ENCODE measurements at places on chromosomes 7 and 10. TPM values are rescaled to one million over a fixed set of nuclear protein-coding genes. Genes with fewer than 3 reads are reported as not detected.

- DNase-seq, result no peak
- no peak overlapping the region for H3K4me3 ChIP-seq
- no peaks in the 10 kb centered on the region for H3K4me1 ChIP-seq
- no peaks in the 10 kb centered on the region for H3K36me3 ChIP-seq
- H3K27me3 ChIP-seq, result no peaks in the 10 kb centered on the region
Observed at GRCh38 chr10:97822261-97822687, 27.4 kb upstream of the GOLGA7B start.

DNA sequence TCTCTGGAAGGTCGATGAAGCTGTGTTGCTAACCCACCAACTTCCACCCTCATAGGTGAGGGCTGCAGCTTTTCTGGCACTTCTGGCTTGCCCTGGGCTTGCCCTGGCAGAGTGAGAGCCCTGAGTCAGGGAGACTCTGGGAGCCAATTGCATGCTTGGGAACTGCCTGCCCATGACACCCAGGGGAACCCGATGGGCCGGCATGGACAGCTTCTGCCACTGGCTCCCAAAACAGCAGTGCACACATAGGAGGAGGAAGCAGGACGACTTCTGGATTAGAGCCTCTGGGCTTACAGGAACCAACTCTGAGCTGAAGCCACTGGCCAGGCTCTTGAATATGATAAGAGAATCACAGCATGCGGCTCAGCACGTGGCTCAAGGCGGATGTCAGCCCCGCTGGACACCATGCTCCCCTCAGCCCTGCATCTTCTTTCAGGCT lies 135.2 kb upstream of the UNC5B start:
- H3K4me1 ChIP-seq, result no peaks in the 10 kb centered on the region
- H3K36me3 ChIP-seq, result no peaks in the 10 kb centered on the region
- H3K27ac ChIP-seq, result no peak overlapping the region
- no peaks in the 10 kb centered on the region for H3K27me3 ChIP-seq
- DNase-seq, result no peak

- no peaks in the 10 kb centered on the region for H3K27me3 ChIP-seq
- DNase-seq, result no peak
- no peak overlapping the region for H3K27ac ChIP-seq
- no peak overlapping the region for H3K4me3 ChIP-seq
- H3K4me1 ChIP-seq, result peaks cover 9% of the 10 kb centered on the region
Observed at GRCh38 chr10:30724296-30724695, 94.7 kb upstream of the LYZL2 start.

Gene NEBL
- not detected for total RNA-seq

- H3K4me1 ChIP-seq, result no peaks in the 10 kb centered on the region
- H3K27me3 ChIP-seq, result peaks cover 3% of the 10 kb centered on the region
- no peak overlapping the region for H3K4me3 ChIP-seq
- no peak for DNase-seq
Observed at GRCh38 chr10:97960269-97961056, 70.0 kb downstream of the CRTAC1 start.

Gene FBXO24
- 0.88 TPM for total RNA-seq

DNA sequence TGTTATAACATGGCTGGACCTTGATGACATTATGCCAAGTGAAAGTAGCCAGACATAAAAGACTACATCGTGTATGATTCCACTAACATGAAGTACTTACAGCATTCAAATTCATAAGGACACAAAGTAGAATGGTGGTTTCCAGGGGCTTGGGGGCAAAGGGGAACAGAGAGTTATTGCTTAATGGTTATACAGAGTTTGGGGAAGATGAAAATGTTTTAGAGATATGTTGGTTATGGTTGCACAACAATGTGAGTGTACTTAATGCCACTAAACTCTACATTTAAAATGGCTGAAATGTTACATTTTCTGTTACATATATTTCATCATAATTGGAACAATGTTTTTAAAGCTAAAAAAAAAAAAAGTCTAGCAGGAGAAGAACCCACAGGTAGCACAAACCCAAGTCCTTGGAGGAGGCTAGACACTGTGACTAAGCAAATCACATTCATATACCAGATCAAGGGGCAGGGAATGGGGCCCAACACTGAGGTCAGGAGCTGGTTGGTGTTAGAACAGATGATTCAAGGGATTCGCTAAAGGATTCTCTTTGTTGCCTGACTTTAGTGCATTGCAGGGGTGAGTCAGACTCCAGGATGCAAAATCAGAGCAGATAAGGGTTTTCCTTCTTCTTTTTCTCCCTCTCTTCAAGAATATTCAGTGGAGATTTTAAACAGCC lies 25.1 kb upstream of the AOAH start:
- no peaks in the 10 kb centered on the region for H3K36me3 ChIP-seq
- no peak for DNase-seq
- peaks cover 20% of the 10 kb centered on the region for H3K4me1 ChIP-seq
- H3K4me3 ChIP-seq, result no peak overlapping the region
- no peaks in the 10 kb centered on the region for H3K27me3 ChIP-seq
- H3K27ac ChIP-seq, result no peak overlapping the region

GRCh38 chr7:50684713-50685075 lies 98.0 kb downstream of the GRB10 start:
- DNase-seq, result no peak
- no peaks in the 10 kb centered on the region for H3K27me3 ChIP-seq
- H3K36me3 ChIP-seq, result no peaks in the 10 kb centered on the region
- no peaks in the 10 kb centered on the region for H3K4me1 ChIP-seq

- no peak for DNase-seq
- no peak overlapping the region for H3K4me3 ChIP-seq
- no peaks in the 10 kb centered on the region for H3K27me3 ChIP-seq
- H3K36me3 ChIP-seq, result no peaks in the 10 kb centered on the region
- no peak overlapping the region for H3K27ac ChIP-seq
Observed at GRCh38 chr7:4249241-4249640, 432.9 kb upstream of the FOXK1 start.

DNA sequence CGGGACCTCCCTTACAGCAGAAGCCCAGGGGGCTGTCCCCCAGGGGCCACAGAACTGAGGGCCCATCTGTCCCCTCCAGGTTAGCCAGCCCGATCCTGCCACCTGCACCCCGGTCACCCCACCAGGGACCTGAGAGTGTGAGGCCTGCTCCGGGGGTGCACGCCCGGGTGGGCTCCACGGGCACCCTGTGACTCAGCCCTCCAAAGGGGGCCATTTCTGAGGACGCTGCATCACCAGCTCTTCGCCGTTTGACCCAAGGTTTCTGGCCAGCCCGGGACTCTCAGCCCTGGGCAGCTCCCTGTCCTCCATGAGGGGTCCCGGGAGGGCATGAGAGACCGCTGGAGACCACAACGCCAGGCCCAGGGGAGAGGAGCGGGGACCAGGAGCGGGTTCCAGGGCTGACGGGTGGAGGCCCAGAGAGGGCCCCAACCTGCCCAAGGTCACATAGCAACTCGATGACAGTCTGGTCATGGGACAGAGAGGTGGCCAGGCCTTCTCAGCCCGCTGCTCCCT lies 79.3 kb downstream of the ELFN1 start:
- H3K4me3 ChIP-seq, result no peak overlapping the region
- peaks cover 21% of the 10 kb centered on the region for H3K4me1 ChIP-seq
- DNase-seq, result no peak
- no peak overlapping the region for H3K27ac ChIP-seq
- H3K36me3 ChIP-seq, result no peaks in the 10 kb centered on the region
- H3K27me3 ChIP-seq, result no peaks in the 10 kb centered on the region

Gene NUDT13
- total RNA-seq, result 1.3 TPM

DNA sequence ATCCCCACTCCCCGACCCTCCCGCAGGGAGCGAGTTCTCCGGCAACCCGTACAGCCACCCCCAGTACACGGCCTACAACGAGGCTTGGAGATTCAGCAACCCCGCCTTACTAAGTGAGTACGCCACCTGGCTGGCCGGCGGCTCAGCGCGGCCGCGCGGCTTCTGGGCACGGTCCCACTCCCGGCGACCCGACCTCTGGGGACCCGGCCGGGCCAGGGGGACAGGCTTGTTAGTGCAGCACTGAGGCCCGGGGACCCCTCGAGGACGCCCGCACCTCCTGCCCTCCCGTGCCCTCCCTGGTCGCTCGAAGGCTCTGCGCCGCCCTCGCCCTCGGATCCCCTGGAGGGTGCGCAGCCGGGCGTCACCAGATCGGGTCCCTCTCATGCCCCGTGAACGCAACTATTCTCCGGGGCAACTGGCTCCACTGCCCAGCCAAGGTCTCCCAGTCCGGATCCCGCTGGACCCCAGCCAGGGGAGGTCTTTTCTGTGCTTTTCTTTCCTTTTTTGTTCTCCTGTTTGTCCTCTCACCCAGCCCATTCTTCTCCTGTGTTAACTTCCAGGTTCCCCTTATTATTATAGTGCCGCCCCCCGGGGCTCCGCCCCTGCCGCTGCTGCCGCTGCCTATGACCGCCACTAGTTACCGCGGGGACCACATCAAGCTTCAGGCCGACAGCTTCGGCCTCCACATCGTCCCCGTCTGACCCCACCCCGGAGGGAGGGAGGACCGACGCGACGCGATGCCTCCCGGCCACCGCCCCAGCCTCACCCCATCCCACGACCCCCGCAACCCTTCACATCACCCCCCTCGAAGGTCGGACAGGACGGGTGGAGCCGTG lies 81.8 kb downstream of the PAX2 start:
- no peak overlapping the region for H3K27ac ChIP-seq
- peaks cover 47% of the 10 kb centered on the region for H3K27me3 ChIP-seq
- H3K36me3 ChIP-seq, result no peaks in the 10 kb centered on the region
- H3K4me3 ChIP-seq, result peak overlapping the region; percentile 26

DNA sequence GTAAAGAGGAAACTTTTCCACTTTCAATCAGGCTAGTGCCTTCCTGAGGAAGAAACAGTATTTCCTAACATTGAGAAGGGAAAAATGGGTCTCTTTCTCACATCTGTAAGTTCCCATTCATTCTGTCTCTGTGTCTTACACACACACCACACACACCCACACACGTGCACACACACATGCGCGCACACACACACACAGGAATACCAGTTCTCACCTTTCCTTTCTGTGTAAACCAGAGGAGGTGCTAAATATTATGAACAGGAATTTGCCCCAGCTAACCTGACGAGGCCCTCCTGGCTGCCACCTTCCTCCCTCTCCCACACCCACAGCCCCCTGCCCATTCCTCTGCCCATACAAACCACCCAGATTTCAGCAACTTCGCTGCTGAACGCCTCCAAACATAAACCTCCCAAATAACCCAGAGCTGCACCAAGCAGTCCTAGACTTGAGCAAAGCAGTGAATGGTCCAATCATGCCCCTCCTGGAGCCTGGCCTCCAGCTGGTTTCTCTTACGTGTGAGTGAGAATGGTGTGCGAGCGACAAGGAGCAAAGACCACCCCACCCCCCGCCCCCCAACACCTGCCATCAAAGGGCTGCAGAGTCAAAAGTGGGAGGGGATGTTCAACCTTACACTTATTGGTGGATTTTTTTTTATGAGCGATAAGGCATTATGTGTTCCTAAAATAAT lies 190.5 kb downstream of the HECW1 start:
- no peak overlapping the region for H3K27ac ChIP-seq
- no peaks in the 10 kb centered on the region for H3K36me3 ChIP-seq
- H3K27me3 ChIP-seq, result no peaks in the 10 kb centered on the region
- H3K4me1 ChIP-seq, result no peaks in the 10 kb centered on the region

Gene CXCL12
- not detected for total RNA-seq

Gene MACC1
- 0.45 TPM for total RNA-seq

DNA sequence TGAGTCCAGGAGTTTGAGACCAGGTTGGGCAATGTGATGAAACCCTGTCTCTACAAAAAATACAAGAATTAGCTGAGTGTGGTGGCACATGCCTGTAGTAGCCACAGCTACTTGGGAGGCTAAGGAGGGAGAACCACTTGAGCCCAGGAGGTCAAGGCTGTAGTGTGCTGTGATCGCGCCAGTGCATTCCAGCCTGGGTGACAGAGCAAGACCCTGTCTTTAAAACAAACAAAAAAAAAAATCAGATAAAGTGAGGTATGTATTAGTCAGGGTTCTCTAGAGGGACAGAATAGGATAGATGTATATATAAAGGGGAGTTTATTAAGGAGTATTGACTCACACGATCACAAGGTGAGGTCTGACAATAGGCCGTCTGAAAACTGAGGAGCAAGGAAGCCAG lies 101.5 kb upstream of the GPR26 start:
- no peak overlapping the region for H3K27ac ChIP-seq
- no peak overlapping the region for H3K4me3 ChIP-seq
- H3K27me3 ChIP-seq, result no peaks in the 10 kb centered on the region
- H3K36me3 ChIP-seq, result no peaks in the 10 kb centered on the region
- DNase-seq, result no peak
- no peaks in the 10 kb centered on the region for H3K4me1 ChIP-seq

Gene PDCD4
- 241 TPM for total RNA-seq

Gene GIMAP5
- 64.1 TPM for total RNA-seq

- H3K4me3 ChIP-seq, result no peak overlapping the region
- H3K4me1 ChIP-seq, result no peaks in the 10 kb centered on the region
- no peaks in the 10 kb centered on the region for H3K27me3 ChIP-seq
- DNase-seq, result no peak
Observed at GRCh38 chr10:78763651-78764395, 304.9 kb upstream of the ZMIZ1 start.

Gene AOC1
- not detected for total RNA-seq

- DNase-seq, result no peak
- no peaks in the 10 kb centered on the region for H3K4me1 ChIP-seq
- H3K27me3 ChIP-seq, result no peaks in the 10 kb centered on the region
- H3K36me3 ChIP-seq, result no peaks in the 10 kb centered on the region
- H3K27ac ChIP-seq, result no peak overlapping the region
Observed at GRCh38 chr10:57822965-57823364, 444.7 kb downstream of the IPMK start.

DNA sequence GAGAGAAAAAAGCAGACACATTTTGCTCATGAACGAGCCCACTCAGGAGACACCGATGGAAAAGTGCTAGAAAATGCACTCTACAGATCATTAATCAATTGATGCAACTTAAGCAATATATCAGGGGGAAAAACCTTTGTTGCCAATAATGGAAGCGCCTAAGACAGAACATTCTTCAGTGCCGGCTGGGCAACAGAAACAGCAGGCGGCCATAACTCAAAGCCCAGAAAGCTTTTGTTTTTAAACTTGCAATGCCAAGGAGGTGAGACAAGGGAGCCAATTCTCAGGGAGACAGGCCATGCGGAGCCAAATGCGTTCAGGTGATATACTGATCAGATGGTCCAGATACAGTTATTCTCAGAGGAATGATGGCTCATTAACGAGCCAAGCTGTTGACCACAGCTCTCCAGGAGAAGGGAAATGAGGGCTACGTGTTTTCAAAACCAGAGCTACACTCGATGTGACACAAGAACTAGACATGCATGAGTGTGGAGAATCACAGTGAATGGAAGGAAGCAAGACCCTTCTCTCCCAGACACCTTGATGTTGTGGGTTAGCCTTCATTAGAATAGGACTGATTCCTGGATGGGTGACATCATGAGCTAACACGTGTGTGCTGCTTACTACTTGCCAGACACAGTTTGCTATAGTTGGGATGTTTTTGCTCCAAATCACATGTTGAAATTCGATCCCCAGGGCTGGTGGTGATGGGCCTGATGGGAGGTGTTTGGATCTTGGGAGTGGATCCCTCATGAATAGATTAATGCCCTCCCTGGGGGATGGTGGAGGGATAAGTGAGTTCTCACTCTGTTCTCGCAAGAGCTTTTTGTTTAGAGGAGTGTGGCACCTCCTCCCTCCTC lies 79.1 kb upstream of the KCNMA1 start:
- no peak overlapping the region for H3K27ac ChIP-seq
- H3K36me3 ChIP-seq, result no peaks in the 10 kb centered on the region
- no peak overlapping the region for H3K4me3 ChIP-seq
- peaks cover 2% of the 10 kb centered on the region for H3K27me3 ChIP-seq

Gene GRK5
- total RNA-seq, result 37.6 TPM

Gene ZNF679
- total RNA-seq, result not detected

Gene ARL4A
- total RNA-seq, result 54.7 TPM

GRCh38 chr10:78375854-78376785 lies 342.5 kb downstream of the RPS24 start:
- H3K36me3 ChIP-seq, result no peaks in the 10 kb centered on the region
- no peaks in the 10 kb centered on the region for H3K27me3 ChIP-seq
- H3K27ac ChIP-seq, result no peak overlapping the region
- no peak overlapping the region for H3K4me3 ChIP-seq
- H3K4me1 ChIP-seq, result no peaks in the 10 kb centered on the region
